ENCODE measurements at places on chromosomes 5 and 9.

DNA sequence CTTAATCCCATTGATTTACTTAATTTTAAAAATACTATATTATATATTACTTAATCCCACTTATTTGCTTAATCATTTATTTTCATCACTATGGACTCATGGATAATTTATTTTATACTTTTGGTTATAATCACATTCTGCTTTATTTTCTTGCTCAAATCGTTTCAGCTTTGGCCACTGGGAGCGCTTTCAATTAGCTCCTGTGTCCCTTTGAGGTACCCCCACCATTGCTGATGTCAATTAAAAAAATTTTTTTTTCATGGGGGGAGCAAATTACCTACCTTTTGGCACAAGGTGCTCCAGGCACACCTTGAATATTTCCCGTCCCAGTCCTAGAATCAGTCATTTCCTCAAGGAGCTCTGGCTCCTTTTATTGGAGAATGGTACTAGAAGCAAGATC is 1.4 kb upstream of the TRIO start:
- DNase-seq, result no peak

DNA sequence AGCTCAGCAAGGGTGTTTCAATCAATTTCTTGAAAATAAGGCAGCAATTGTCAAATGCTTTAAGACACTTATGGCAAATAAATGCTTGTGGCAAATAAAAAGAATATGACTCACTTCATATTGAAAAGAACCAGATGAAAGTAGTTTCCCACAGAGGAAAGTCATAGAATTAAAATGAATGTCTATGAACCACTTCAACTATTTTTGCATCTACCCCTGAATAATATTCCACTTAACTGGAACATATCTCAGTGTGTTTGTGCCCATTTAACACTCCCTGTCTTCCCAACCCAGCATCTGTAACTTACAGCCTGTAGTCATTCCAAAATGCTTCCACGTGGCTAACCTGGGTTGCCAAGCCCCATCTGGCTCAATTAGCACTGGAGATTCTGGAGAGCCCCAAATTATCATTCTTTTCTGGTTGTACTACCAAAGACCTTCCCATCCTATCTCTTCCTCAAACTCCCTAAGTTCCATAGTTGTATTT is 84.7 kb downstream of the FEM1C start:
- no peak for DNase-seq

DNA sequence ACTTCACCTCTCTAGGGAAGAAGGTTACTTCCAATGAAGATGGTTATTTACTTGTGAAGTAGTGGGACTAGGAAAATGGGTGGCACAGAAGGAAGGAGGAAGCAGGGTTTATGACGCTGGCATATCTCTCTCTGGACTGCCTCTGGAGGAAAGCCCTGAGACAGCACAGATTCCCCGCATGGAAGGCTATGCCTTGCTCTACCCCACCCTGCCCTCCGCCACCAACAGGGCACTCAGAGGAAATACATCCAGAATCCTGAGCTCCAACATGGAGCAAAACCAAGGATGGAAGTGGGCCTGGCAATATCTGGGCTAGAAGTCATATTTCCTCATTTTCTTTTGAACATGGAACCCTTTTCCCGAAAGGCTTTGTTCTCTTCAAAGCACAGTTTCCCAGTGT is 346.9 kb downstream of the ZSWIM6 start:
- no peak for DNase-seq

DNA sequence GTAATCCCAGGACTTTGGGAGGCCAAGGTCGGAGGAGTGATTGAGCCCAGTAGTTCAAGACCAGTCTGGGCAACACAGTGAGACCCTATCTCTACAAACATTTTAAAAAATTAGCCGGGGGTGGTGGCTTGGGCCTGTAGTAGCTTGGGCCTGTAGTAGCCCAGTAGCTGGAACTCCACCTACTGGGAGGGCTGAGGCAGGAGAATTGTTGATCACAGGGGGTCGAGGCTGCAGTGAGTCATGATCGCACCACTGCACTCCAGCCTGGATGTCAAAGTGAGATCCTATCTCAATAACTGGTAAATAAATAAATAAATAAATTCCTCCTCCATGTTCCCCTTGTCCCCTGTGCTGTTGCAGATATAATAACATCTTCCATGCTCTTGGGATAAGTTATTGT is 14.3 kb downstream of the VCAN start:
- no peak for DNase-seq

DNA sequence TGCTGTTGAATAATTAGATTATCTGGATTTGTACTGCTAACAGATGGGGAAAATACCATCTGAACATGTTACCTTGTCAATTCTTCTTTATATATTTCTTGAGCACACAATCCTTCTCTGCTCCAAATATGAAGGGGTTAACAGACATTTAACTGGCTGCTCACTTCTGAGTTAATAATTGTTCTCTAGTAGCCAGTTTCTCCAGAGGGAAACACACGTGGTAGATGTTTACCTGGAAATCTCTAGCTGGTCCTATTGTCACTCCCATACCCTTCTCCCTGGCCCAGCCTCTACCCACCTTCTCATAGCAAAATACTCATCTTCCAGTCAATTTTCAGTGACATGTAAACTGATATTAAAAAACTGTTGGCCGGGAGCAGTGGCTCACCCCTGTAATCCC is 101.5 kb upstream of the ZNF462 start:
- no peak for DNase-seq

DNA sequence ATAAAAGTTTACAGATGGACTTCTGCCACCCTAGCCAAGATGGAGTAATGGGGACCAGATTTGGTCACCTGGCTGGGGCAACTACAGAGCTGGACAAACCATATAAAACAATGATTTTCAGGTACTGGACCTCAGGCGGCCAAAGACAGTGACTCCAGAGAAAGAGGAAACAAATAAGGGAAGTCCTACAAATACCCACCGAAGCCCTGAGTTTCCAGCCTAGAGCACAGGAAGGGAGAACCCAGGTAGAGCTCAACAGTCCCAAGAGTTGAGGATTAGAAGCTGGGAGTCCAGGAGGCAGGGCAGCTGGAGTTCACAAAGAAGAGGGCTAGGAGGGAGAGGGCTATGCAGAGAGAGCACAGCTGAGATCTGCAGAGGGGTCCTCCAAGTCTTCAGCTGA is 106.7 kb upstream of the NR5A1 start:
- DNase-seq, result no peak

All from hematopoietic multipotent progenitor cell treated with erythropoietin and hydrocortisone succinate and interleukin-3 and kit ligand, for 17 days (in vitro differentiated cells).